ENCODE measurements at places on chromosomes 1 and 21. TPM values are rescaled to one million over a fixed set of nuclear protein-coding genes. Genes with fewer than 3 reads are reported as not detected.

CDKN2C gene
- polyA plus RNA-seq, result 0.31 TPM

HES3 gene
- not detected for polyA plus RNA-seq

GCSAML gene
- not detected for polyA plus RNA-seq

DNA sequence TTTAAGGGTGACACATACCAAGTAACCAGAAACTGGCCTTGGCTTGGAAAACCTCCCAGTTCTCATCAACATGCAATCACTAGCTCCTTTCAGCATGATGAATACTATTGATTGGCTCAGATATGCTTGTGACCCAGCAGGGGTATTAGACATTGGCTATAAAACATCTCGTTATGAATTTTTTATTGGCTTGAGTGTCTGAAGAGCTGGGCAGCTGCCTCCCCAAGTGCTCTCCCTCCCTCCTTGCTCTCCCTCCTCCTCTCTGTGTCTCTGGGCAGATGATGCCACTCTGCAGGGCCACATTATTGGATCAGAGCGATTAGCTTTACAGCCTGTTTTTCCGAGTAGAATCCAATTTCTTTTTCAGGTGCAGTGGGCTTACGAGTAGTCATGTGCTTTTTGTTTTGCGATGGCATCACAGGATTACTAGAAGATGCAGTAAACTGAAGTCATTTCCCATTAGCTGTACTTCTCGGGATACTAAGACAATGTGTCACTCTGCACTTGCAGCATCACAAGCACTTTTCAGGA is 79.3 kb upstream of the ATF3 start:
- no peak overlapping the region for H3K4me3 ChIP-seq
- H3K4me1 ChIP-seq, result peaks cover 8% of the 10 kb centered on the region
- no peak for DNase-seq
- no peaks in the 10 kb centered on the region for H3K36me3 ChIP-seq
- no peak overlapping the region for H3K27ac ChIP-seq
- H3K27me3 ChIP-seq, result peaks cover 12% of the 10 kb centered on the region

RGS1 gene
- not detected for polyA plus RNA-seq

PEAR1 gene
- polyA plus RNA-seq, result 4.2 TPM

IFFO2 gene
- polyA plus RNA-seq, result 57.9 TPM

MPL gene
- polyA plus RNA-seq, result 0.07 TPM

RGS8 gene
- not detected for polyA plus RNA-seq

GRCh38 chr1:40694353-40694874 is 2.9 kb downstream of the NFYC start:
- no peak overlapping the region for H3K27ac ChIP-seq
- no peaks in the 10 kb centered on the region for H3K27me3 ChIP-seq
- H3K4me1 ChIP-seq, result peaks cover 29% of the 10 kb centered on the region
- DNase-seq, result no peak
- H3K36me3 ChIP-seq, result no peaks in the 10 kb centered on the region

DNA sequence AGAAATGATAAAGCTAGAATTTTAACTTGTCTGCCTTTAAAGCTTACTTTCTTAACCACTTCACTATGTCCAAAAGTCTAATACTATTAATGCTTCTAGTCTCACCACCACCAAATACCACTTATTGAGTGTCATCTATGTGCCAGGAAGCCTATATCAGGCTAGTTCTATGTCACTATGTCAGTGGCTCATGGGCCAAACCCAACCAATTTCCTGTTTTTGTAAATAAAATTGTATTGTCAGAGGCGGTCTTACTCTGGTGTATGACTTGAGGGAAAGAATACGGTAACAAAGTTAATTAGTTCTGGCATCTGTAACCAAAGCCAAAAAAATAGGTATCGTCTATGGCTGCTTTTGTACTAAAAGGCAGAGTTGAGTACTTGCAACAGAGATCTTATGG is 14.8 kb downstream of the F5 start:
- H3K27ac ChIP-seq, result no peak overlapping the region
- H3K4me1 ChIP-seq, result no peaks in the 10 kb centered on the region
- DNase-seq, result no peak
- H3K36me3 ChIP-seq, result no peaks in the 10 kb centered on the region
- no peak overlapping the region for H3K4me3 ChIP-seq

GRCh38 chr21:43703035-43703880 is 15.7 kb upstream of the PDXK start:
- H3K36me3 ChIP-seq, result no peaks in the 10 kb centered on the region
- H3K27me3 ChIP-seq, result no peaks in the 10 kb centered on the region
- H3K27ac ChIP-seq, result peak overlapping the region; percentile 26
- no peak for DNase-seq
- H3K4me1 ChIP-seq, result peaks cover 7% of the 10 kb centered on the region
- H3K4me3 ChIP-seq, result no peak overlapping the region

- no peak overlapping the region for H3K4me3 ChIP-seq
- DNase-seq, result no peak
- H3K4me1 ChIP-seq, result no peaks in the 10 kb centered on the region
- H3K27ac ChIP-seq, result no peak overlapping the region
Measured at GRCh38 chr1:168751195-168751650, 22.2 kb upstream of the DPT start.

FCAMR gene
- polyA plus RNA-seq, result not detected

- peaks cover 2% of the 10 kb centered on the region for H3K4me1 ChIP-seq
- no peak for DNase-seq
- H3K4me3 ChIP-seq, result no peak overlapping the region
- H3K27ac ChIP-seq, result no peak overlapping the region
Measured at GRCh38 chr1:113770031-113770430, 10.7 kb upstream of the PHTF1 start.

DNA sequence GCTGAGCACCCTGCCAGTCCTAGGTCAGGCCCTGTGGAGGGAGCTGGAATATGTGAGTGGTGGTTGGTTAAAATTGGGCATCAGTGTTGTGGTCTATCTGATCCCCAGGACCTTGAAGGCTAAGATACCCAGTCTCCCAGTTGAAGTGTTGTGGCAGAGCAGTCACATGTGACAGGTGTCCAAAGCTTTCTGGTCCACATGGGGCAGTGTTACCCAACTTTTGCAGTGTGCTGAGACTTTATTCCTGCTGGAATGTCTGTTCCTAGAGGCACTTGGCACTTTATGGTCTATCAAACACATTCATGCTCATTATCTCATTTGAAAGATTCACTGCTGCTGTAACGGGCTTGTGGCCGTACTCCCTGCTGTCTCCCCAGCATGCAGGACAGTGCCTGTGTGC is 21.0 kb upstream of the LORICRIN start:
- H3K4me3 ChIP-seq, result no peak overlapping the region
- no peaks in the 10 kb centered on the region for H3K36me3 ChIP-seq
- DNase-seq, result no peak
- H3K27ac ChIP-seq, result no peak overlapping the region
- no peaks in the 10 kb centered on the region for H3K4me1 ChIP-seq
- H3K27me3 ChIP-seq, result peaks cover 5% of the 10 kb centered on the region

GALNT2 gene
- polyA plus RNA-seq, result 58.8 TPM

DNA sequence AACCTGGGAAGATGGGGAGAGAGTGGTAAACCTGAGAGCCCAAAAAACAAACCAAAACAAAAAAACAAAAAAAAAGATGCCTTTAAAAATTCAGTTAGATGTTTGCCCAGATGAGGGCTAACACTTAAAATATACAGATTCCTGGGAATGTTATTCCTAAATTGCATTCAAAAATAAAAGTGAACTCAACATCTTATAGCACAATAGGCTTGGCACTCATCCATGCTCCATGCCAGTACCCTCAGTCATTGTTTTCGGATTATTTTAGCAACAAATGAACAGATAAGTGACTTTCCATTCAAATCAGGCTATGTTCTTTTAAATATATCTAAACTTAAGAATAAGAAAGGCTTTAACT is 3.7 kb downstream of the ATP1A1 start:
- H3K4me3 ChIP-seq, result peak overlapping the region; percentile 44
- H3K36me3 ChIP-seq, result no peaks in the 10 kb centered on the region
- H3K27me3 ChIP-seq, result peaks cover 3% of the 10 kb centered on the region
- peak overlapping the region; percentile 96 for H3K27ac ChIP-seq
- H3K4me1 ChIP-seq, result peaks cover 54% of the 10 kb centered on the region
- no peak for DNase-seq

GRCh38 chr21:25555492-25555891 is 51.8 kb downstream of the MRPL39 start:
- H3K36me3 ChIP-seq, result no peaks in the 10 kb centered on the region
- H3K27ac ChIP-seq, result no peak overlapping the region
- H3K4me1 ChIP-seq, result peaks cover 2% of the 10 kb centered on the region
- H3K27me3 ChIP-seq, result no peaks in the 10 kb centered on the region

- peaks cover 14% of the 10 kb centered on the region for H3K4me1 ChIP-seq
- H3K27me3 ChIP-seq, result no peaks in the 10 kb centered on the region
- no peaks in the 10 kb centered on the region for H3K36me3 ChIP-seq
- no peak overlapping the region for H3K4me3 ChIP-seq
Measured at GRCh38 chr21:41775149-41775472, 8.3 kb upstream of the RIPK4 start.

KRTAP19-1 gene
- 0.44 TPM for polyA plus RNA-seq

- H3K4me1 ChIP-seq, result peaks cover 3% of the 10 kb centered on the region
- no peak overlapping the region for H3K4me3 ChIP-seq
- H3K36me3 ChIP-seq, result no peaks in the 10 kb centered on the region
- H3K27me3 ChIP-seq, result no peaks in the 10 kb centered on the region
Measured at GRCh38 chr1:113742515-113742914, 16.8 kb downstream of the PHTF1 start.

KLF17 gene
- polyA plus RNA-seq, result not detected

DNA sequence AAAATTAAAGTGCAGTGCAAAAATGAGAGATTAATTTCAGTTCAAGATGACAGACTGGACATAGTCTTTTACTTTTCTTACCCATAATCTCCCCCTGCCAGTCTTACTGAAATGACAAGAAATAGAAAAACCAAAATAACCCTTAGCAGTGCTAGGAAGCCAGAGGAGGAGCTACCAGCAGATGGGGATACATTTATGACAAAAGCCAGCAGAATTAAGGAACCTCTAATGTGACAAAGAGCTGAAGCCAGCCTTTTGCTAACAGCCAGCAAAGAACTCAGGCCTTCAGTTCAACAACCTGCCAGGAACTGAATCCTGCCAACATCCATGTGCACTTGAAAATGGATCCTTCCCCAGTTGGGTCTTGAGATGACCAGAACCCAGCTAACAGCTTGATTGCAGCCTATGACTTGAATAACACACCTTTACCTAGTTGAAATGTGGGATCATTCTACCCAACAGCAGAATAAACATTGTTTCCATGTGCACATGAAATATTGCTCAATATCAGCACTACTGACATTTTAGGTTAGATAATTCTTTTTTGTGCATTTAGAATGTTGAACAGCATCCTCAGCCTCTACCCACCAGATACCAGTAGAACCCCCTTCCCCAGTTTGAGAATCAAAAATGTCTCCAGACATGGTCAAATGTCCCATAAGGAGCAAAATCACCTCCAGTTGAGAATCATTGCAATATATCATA is 7.9 kb upstream of the TRAF5 start:
- no peaks in the 10 kb centered on the region for H3K27me3 ChIP-seq
- H3K4me3 ChIP-seq, result no peak overlapping the region
- H3K4me1 ChIP-seq, result no peaks in the 10 kb centered on the region
- DNase-seq, result no peak
- H3K36me3 ChIP-seq, result no peaks in the 10 kb centered on the region

DNA sequence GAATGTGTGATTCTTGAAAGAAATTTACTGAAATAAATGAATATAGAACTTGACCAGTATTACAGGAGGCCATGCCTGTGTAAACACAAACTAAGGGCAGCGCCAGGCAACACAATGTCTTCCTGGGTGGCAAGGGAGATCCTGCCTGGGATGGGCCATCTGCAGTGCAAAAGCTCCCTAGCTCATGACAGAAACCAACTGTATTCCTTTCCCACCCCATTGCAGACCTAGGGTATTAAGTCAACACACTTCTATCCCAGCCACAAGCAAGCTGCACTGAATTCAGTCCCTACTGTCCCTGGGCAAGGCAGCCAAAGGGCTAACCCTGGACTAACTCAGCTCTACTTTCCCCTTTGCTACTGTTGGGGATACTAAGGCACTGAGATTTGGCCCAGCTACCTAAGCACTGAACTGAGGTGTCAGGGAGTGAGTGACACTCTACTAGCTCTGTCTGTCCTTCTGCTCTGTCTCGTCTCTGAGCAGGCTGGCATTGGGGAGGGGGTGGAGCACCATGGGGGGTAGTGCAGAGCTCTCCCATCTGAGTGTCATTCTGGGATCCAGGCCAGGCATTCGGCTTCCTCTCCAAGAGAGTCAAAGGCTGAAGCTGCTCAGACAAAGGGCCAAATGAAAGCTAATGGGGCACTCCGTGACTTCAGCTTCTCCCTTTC is 2.5 kb downstream of the INKA2 start:
- no peaks in the 10 kb centered on the region for H3K36me3 ChIP-seq
- H3K27me3 ChIP-seq, result peaks cover 7% of the 10 kb centered on the region

GRCh38 chr1:199955235-199955634 is 72.3 kb upstream of the NR5A2 start:
- no peak for DNase-seq
- H3K27ac ChIP-seq, result no peak overlapping the region
- no peaks in the 10 kb centered on the region for H3K4me1 ChIP-seq
- H3K27me3 ChIP-seq, result no peaks in the 10 kb centered on the region

DNA sequence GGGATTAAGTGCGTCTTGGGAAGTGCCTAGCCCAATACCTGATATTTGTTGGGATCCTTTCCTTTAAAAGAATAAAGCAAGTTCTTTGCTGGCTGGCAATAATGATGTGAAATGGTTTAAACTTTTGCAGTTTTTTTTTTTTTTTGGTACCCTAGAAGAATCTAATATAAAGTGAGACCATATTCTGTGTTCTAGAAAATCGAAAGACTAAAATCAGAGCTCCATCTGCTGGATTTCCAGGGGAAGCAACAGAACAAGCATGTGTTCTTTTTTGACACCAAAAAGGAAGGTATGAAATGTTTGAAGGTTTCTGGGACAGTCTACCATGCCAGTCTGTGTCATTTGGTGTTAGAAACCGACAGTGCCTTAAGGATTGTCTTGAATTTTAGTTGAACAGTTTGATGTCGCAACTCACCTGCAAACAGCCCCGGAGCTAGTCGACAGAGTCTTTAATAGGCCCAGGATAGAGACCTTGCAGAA is 6.4 kb downstream of the UTP11 start:
- H3K27me3 ChIP-seq, result no peaks in the 10 kb centered on the region
- peaks cover 21% of the 10 kb centered on the region for H3K36me3 ChIP-seq

DNA sequence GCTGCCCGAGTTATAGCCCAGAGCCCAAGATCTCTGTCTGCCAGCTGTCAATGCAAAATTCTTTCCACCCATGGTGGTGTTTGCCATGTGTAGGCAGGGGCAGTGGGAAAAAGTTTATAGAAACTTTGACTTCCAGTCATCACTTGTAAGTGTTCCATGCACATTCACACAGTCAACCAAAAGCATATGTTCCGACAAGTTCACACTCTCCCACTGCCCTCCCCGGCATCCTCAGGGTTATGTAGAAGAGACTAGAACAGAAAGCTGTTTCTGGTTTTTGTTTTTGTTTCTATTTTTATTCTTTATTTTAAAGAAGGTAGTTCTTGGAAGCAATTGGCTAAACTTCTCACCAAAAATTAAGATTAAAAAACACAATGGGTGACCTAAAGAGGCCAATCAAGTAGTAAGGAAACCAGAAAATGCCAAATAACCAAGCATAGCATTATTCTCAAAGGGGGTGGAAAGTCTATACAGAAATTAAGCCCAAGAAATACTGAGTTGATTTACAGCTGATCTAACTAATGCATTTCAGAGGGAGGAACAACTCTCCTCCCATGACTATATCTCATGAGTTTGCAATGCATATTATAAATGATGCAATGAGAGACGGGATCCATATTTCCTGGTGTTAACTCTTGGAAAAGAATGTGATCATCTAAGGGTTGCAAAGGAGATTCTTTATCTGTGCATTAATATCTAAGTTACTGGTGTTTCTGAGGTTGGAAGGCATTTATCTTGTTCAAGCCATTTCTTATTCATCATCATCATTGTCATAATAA is 91.5 kb upstream of the ETS2 start:
- H3K27ac ChIP-seq, result no peak overlapping the region
- H3K4me1 ChIP-seq, result no peaks in the 10 kb centered on the region
- H3K27me3 ChIP-seq, result no peaks in the 10 kb centered on the region
- no peaks in the 10 kb centered on the region for H3K36me3 ChIP-seq
- no peak for DNase-seq
